Mucosa of gallbladder (tissue), 1 donor: ENCODE measurements at places on chromosomes 6 and 20. TPM values are rescaled to one million over a fixed set of nuclear protein-coding genes. Genes with fewer than 3 reads are reported as not detected.

GRCh38 chr6:8483650-8484049 is 48.3 kb upstream of the SLC35B3 start:
- DNase-seq = no peak

DNA sequence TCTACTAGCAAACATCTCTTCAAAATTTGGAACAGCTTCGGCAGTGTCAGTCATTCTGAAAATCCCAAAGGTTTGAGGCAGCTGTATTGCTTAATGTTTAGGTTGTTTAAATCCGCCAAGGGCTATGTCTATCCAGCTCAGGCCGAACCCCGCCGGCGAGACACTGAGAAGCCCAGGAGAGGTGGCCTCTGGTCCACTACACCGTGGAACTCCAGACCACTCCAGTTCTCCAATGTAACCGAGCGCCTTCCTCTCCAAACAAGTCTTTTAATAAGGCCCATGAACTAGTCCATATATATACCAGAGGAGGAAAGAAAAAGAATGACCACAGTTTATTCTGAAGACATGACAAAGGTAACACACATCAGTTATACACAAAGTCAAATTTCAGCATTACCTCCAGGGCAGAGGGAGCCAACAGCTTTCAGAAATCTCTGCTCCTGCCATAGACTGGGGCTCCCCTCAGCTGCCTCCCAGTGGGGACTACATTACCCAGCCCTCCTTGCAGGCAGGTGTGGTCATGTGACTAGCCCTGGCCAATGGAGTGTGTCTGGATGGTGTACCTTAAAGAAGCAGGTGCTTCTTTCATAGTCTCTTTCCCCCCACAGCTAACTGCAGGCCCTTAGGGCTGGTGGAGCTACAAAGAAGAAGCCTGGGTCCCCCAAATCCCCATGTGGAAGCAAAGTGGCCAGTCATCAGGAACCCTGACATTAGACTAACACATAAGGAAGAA is at the start of gene RAMACL:
RAMACL (minus strand) TSS at position 255 of the 733 bp plus-strand sequence; CDS start at position 54, 201 bp downstream.
- no peak for DNase-seq

DNA sequence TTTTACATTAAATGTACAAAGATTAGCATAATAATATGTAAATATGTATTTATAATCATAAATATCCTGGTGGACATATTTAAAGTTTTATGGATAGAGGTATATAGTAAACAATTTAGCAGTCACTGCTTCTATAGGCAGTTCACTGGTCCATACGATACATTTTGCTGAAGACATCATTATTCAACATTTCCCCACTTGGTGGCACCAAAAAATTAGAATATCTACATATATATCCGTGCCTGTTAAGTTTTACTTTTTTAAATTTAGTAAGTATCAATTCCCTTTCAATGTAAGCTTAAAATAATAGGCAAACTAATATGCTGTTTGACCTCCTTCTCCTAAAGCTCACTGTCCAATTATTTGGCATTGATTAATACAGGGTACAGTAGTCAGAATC is 64.2 kb downstream of the LMBRD1 start:
- DNase-seq = no peak

GRCh38 chr20:41669708-41670263 is 51.6 kb upstream of the CHD6 start:
- DNase-seq = no peak

Gene TULP4
- total RNA-seq = 93.0 TPM
